ENCODE measurements at places on chromosomes 5 and 9. TPM values are rescaled to one million over a fixed set of nuclear protein-coding genes. Genes with fewer than 3 reads are reported as not detected.

The SPINK4 gene
- not detected for total RNA-seq

The FOXI1 gene
- not detected for total RNA-seq

The MEF2C gene
- 57.5 TPM for total RNA-seq

The SHISAL2B gene
- not detected for total RNA-seq

GRCh38 chr5:29218138-29218537, 1975.3 kb upstream of the CDH6 start:
- H3K4me3 ChIP-seq, result no peak overlapping the region
- no peak for DNase-seq
- H3K36me3 ChIP-seq, result no peaks in the 10 kb centered on the region
- H3K27ac ChIP-seq, result no peak overlapping the region

GRCh38 chr5:111461255-111461671, 51.1 kb downstream of the STARD4 start:
- no peak overlapping the region for H3K4me3 ChIP-seq
- H3K27me3 ChIP-seq, result no peaks in the 10 kb centered on the region
- no peak for DNase-seq
- H3K4me1 ChIP-seq, result no peaks in the 10 kb centered on the region
- no peaks in the 10 kb centered on the region for H3K36me3 ChIP-seq
- H3K27ac ChIP-seq, result no peak overlapping the region

All from right atrium auricular region (tissue), 2 donors.